ENCODE measurements at places on chromosomes 13 and 19.

DNA sequence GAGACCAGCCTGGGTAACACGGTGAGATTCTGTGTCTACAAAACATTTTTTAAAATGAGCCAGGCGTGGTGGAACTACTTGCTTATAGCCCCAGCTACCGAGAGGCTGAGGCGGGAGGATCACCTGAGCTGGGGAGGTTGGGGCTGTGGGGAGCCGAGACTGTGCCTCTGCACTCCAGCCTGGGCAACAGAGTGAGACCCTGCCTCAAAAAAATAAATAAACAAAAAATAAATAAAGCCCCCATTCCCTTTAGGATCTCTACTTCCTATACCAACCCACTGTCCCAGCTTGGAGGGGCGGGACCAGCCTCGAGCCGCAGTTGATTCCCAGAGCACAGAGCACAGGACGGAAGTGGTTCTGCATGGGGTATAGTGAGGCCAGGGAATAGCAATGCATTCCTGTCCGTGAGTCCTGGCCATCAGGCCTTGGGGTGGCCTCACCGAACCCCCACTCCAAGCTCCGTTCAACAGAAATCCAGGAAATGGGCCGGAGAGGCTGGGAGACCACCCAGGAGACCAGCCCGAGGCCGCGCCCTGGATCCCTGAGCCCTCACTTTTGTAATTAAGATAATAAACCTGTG is 4.9 kb upstream of the PTBP1 start:
- DNase-seq: no peak

- DNase-seq: no peak
Observed at GRCh38 chr13:29480893-29481525, 114.5 kb downstream of the SLC7A1 start.

- no peak for DNase-seq
Observed at GRCh38 chr13:104594806-104595205, 1528.6 kb upstream of the SLC10A2 start.

DNA sequence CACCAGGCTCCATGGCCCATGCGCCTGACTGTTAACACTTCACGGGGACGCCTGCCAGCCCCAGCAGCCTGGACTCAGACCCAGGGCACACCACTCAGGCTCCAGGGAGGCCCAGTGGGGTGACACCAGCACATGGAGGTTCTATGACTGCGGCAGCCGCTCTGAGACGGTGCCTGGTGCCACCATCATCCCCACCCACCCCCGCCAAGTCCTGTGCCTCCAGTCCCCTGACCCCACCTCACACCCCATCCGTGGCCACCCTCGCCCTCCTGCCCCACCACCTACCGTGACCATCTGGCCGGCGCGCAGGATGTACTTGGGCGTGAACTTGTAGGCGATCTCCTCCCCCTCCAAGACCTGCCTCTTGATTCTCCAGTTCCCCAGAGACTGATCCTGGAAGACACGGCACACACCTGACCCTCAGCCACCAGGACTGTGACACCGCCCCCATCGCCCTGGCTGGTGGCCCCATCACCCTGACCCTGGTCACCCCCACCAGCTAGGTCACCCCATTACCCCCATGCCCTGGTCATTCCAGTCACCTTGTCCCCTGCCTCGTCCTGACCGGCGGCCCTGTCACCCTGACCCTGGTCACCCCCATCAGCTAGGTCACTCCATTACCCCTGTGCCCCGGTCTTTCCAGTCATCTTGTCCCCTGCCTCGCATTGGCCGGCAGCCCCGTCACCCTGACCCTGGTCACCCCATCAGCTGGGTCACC is 4.9 kb upstream of the TIMM13 start:
- DNase-seq: no peak

- DNase-seq: no peak
Observed at GRCh38 chr19:12139269-12139668, 881 bp downstream of the ZNF20 start.

DNA sequence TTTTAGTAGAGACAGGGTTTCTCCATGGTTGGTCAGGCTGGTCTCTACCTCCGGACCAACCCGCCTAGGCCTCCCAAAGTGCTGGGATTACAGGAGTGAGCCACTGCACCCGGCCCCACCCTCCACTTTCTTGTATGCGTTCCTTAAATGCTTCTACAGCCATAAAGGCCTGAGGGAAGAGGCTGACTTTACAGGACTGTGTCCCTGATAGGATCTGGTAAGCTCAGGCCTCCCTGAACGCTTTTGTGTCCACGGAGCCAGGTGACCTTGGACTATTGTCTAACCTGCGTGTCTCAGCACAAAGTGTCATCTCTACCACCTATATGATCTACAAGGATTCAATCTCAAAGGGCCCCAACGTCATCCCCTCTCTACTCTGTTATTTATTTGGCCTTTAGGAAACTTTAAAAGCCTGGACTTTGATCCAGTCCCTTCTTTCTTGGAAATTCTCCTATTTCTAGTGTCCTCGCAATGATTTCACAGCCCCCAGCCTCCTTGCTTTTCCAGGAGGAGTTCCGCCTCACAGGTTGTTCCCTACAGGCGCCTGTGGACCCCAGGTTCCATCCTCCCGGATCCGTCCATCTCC is 701 bp downstream of the ZNF552 start:
- DNase-seq: no peak

DNA sequence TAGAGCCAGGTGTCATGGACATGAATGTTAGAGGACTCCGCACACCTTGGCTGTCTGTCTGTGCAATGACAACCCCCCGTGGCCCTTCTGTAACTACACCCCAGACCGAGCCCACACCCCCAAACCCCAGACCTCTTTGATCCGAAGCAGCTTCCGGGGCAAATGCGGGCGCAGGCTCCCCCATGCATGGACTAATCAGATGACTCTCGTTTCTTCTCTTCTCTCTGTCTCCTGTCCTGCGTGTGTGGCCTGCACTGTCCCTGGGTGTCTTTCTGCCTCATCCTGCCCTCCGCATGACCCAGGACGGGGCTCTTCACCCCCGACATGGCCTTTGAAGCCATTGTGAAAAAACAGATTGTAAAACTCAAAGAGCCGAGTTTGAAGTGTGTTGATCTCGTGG is 38.9 kb downstream of the TMED1 start:
- peak; percentile 79 for DNase-seq

GRCh38 chr19:33794683-33795369 is 1.8 kb upstream of the KCTD15 start:
- no peak for DNase-seq

GRCh38 chr19:39372047-39372802 is 18.7 kb downstream of the PAF1 start:
- no peak for DNase-seq
